CD4-positive, alpha-beta T cell treated with Interleukin-21 for 1 hour (primary cell): ENCODE measurements at places on chromosomes 7 and 10.

- no peak for DNase-seq
These were observed 50.4 kb downstream of the RGS10 start for GRCh38 chr10:119491966-119492757.

DNA sequence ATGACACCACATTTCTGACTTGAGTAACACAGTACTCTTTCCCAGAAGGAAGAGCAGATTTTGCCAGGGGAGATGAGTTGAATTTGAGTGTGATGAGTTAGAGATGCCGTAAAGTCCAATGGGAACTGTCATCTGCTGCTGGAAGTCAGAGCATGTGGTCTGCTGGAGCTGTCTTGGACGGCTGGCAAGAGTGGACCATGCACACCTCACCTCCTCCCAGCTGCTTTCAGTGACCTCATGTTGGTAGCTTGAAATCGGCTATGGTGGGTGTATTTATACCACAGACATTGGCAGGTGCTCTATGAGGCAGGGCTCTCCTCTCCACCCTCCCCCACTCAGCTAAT, 82.3 kb downstream of the COL13A1 start:
- DNase-seq: no peak

DNA sequence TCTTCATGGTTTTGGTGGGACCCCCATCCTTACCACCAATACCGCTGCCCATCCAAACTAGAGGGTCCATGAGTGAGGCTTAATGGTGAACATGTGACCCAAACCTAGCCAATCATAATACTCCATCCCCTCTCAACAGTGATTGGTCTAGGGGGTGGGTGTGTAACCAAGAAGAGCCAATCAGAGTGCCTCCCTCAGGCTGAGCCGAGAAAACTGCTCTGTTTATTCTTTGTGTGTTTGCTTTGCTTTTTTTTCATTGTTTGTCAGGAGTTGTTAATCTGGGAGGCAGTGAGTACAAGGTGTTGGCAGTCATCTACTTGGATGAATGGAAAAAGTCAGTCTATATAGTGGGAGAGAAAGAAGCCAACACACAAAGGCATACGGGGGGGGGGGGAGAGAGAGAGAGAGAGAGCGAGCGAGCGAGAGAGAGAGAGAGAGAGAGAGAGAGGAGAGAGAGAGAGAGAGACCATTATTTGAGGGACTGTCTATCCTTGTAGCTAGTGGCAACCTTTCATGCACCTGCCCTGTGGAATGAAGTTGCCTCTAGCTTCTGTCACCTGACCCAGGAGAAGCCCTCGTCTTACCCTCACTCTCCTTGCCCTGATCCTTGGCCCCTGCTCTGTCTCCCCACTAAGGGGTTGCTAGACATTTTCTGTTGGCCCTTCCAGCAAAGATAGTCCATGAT, 441.7 kb downstream of the TYW1 start:
- no peak for DNase-seq

DNA sequence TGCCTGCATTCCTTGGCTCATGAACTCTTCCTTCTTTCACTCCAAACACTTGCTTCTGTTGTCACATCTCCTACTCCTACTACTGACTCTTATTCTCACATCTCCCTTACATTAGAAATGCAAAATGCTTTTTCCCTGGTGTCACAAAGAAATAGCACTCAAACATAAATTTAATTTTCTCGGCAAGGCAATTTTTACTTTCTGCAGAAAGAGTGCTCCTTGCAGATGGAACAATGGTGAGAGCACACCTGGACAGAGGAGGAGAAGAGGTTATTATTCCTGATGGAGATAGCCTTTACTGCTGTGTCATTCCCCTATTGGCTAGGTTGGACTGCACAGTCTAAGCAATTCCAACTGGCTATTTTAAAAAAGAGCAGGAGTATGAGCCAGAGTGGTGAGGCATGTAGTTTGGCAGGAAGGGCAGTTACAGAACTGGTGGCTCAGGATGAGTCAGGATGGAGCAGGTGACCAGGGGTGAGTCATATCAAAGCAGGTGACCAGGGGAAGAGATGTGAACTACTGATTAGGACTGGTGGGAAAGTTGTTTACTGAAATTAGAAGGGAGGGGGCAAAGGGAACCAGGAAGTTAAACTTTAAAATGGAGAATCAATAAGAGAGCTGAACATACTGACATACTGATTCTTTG, 52.9 kb downstream of the CYP2C9 start:
- DNase-seq: no peak

DNA sequence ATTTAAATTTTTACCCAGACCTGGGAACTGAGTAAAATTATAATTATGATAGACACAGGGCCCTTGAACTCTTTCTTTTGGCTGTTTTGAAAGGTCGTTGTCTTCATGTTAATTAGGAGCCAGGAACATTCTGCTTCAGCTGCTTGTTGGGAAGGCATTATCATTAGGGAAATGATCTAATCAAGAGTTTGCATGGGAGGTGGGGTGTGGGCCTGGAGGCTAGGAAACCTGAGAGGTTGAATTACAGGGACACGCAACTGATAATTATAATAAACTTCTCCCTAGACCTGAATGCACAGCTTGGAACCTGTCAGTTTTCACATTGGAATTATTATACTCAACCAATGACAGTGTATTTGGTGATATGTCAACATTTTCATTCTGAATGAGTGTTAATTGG, 237.7 kb downstream of the CACNB2 start:
- no peak for DNase-seq

- no peak for DNase-seq
These were observed 55.5 kb upstream of the NCF1 start for GRCh38 chr7:74718336-74718735.

GRCh38 chr10:121406823-121407545, 191.3 kb downstream of the FGFR2 start:
- DNase-seq: no peak

GRCh38 chr7:88344956-88345832, 38.5 kb upstream of the STEAP4 start:
- no peak for DNase-seq

DNA sequence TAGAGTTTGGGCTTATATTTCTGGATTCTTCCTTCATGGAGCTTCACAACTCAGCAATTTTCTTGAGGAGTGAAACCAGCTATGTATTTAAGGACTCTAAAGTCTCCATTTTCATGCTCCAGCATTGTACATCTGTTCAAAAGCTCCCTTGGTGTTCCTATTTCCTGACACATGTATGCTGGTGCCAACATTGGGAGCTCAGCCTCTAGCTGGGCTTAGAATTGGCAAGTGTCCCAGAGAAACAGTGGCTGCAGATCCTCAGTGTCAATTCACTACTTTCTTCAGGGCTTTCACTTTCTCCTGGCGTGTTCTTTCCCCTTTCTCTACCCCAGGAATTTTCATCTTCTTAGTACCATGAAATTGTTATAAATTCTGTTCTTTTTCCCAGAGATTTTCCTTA, 103.1 kb downstream of the ZNF467 start:
- DNase-seq: no peak

- no peak for DNase-seq
These were observed 935 bp downstream of the MMP21 start for GRCh38 chr10:125774581-125775191.

DNA sequence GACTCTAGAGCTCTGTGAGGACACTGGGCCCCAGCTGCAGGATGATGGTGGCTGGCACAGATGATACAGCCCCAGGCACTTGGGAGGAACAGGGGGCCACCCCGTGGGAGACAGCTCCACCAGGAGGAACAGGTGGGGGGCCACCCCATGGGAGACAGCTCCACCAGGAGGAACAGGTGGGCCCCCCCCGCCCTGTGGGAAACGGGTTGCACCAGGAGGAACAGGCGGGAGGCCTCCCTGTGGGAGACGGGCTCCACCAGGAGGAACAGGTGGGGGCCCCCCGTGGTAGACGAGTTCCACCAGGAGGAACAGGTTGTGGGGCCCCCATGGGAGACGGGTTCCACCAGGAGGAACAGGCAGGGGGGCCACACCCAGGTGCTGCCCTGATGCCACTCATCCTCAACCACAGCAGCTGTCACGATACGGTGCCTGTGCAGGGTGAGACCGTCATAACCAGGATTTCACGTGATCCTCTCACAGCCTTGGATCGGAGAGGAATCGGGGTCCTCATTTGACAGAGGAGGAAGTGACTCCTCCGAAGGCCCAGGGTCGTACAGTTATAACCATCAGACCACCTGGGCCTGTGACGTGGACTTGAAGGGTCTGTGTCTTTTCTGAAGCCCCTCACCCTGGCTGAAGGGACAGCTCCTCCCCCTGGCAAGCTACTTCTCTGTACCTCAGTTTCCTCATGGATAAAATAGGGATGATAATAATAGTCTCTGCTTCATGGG, 49.2 kb upstream of the NANOS1 start:
- no peak for DNase-seq

DNA sequence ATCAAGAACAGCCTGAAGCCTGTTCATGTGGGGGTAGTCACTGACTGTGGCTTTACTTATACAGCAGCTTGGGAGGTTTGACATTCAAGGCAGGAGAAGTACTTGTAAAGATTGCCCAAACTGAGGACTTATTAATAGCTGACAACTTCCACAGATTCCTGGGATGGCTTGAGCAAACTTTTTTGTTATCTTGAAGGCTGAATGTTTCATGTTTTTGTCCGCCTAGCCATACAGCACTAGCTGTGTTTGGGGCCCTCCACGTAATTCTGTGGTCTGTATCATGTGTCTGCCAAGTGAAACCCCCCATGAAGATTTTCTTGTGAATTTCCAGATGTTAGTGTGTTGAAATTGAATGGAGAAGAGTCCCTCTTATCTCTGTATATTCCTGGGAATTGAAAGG, 38.6 kb downstream of the FAS start:
- DNase-seq: no peak

DNA sequence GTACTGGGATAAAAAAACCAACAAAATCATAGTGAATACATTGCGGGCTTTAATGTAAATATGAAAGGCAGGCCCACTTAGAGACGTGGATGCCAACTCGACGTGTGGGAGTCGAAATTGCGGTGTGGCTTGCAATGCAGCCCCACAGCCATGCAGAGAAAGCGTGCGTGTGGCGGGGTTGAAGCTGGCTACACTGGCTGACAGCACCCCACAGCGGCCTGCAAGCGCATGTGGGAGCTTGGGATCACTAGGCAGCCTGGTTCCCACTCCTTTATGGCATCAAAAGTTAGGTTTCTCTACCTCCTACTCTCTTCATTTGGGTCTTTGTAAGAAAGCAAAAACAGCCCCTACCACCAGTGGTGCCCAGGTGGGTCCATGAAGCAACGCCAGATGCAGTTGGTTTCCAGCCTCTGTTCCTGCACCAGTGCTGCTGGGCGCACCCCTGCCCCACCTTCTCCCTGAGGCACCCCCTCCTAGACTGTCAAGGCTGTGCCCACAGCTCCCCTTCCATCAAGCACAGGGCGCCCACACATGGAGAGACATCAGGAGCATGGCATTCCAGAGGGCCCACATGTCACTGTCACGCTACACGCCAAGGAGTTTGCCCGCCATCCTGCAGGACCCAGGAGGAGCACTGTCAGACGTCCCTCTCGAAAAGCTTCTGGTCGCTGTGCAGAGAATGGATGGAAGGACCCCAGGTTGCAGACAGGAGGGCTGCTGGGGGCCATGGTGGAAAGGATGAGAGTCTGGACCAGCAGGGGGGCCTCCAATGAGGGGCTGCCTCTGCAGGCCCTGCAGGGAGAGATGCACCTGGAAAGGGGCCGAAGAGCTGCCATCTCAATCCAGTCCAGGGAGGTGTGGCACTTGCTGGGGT, 142.9 kb downstream of the PAXIP1 start:
- no peak for DNase-seq

DNA sequence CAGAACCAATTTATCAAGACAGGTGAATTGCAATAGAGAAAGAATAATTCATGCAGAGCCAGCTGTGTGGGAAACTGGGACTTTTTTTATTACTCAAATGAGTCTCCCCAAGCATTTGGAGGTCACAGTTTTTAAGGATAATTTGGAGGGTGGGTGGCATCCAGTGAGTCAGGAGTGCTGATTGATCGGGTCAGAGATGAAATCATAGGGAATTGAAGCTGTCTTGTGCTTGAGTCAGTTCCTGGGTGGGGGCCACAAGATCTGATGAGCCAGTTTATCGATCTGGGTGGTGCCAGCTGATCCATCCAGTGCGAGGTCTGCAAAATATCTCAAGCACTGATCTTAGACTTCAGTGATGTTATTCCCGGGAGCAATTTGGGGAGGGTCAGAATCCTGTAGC, 9.9 kb upstream of the MYO1G start:
- no peak for DNase-seq

DNA sequence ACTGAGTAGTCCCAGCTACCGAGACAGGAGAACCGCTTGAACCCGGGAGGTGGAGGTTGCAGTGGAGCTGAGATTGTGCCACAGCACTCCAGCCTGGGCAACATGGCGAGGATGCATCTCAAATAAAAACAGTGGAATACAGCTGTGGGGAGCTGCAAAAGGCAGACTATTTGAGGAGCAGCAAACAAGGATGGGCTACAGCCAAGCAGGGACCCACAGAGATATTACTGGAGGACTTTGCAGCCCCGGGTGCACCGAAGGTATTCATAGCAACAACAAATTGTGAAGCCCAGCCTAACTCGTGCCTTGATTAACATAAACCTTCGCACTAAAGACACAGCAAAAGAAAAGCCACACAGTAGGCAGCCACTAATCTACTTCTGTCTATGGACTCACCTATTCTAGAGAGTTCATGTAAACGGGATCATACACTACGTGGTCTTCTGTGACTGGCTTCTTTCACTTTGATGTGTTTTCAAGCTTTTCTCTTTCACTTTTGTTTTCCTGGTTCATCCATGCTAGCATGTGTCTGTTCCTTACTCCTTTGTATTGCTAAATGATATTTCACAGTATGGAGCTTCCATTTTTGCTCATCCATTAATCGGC, 34.0 kb downstream of the PODXL start:
- peak; percentile 23 for DNase-seq

- no peak for DNase-seq
These were observed 83.7 kb upstream of the ATP6V0A4 start for GRCh38 chr7:138881579-138882188.

GRCh38 chr10:130246113-130246512, 109.9 kb downstream of the GLRX3 start:
- no peak for DNase-seq

GRCh38 chr10:79007018-79007417, 61.7 kb upstream of the ZMIZ1 start:
- DNase-seq: no peak

DNA sequence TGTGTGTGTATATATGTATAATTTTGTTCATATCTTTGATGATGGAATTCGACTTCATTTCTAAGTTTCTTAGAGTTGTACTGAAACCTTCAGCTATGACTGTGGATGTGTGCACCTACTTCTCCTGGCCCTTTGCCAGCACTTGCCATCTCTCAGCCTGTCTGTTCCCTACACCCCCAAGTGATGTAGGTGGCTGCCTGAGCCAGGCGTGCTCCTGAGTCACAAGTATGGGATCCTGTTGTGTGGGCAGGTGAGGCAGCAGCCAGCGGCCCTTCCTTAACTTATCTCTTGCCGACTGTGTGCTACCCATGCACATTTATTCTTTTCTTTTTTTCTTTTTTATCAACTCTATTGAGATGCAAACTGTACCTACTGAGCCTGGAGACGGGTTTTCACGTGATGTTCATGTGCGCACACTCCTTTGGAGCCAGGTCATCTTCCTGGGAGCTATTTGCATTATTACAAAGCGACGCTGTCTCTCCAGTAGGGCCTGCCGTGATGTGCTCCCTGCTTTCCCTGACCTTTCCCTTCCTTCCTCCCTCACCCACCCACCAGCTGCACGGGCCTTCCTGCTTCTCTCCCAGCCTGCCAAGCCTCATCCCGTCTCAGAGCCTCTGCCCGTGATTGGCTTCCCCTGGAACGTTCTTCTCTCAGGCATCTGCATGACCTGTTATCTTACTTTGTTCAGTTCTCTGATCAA, 31.3 kb upstream of the GALNT11 start:
- DNase-seq: no peak

- no peak for DNase-seq
These were observed 199.9 kb downstream of the TCERG1L start for GRCh38 chr10:131111471-131112080.
